ENCODE measurements at places on chromosomes 6 and 20.

DNA sequence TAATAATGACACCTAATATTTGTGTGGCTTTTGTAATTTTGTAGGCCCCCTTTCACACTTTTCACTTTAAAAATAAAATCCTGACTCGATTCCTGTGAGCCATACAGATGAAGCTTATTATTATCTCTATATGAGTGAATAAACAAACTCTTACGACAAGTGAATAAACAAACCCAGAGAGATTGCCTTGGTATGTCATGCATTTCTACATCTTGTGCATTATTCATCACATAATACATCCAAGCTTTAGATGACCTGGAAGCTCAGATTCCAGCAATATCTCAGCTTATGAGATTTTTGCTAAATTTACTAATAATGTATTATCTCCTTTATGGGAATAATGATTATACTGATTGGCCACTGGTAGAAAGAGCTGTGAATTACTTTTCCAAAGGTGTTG is 248.2 kb downstream of the TBX18 start:
- DNase-seq, result no peak

- DNase-seq, result no peak
These were observed 327.2 kb upstream of the ZFP64 start for GRCh38 chr20:52518735-52519134.

GRCh38 chr6:160400446-160400845 is 52.3 kb downstream of the SLC22A3 start:
- DNase-seq, result no peak

- no peak for DNase-seq
These were observed 36.7 kb downstream of the STX11 start for GRCh38 chr6:144186817-144187625.

DNA sequence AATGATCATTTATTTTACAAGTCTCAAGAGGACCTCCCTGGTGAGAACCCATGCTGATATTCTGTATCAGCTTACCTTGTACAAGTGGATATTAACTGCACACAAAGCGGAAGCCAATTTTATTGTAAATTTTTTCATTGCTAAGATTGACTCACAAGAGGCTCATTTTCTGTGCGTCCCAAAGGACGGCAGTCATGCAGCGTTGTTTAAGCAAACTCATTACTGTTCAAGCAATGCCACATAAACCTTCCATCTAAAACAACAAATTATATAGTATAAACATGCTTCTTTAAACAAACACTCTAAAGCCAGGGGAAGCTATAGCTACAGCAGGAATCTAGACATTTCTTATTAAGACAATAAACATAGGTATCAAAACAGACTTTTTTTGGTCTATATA is 575.3 kb downstream of the FRK start:
- no peak for DNase-seq

Measured in activated T-cell treated with anti-CD3 and anti-CD28 coated beads for 1 hour (primary cell).